ENCODE measurements at places on chromosomes 3 and 15.

DNA sequence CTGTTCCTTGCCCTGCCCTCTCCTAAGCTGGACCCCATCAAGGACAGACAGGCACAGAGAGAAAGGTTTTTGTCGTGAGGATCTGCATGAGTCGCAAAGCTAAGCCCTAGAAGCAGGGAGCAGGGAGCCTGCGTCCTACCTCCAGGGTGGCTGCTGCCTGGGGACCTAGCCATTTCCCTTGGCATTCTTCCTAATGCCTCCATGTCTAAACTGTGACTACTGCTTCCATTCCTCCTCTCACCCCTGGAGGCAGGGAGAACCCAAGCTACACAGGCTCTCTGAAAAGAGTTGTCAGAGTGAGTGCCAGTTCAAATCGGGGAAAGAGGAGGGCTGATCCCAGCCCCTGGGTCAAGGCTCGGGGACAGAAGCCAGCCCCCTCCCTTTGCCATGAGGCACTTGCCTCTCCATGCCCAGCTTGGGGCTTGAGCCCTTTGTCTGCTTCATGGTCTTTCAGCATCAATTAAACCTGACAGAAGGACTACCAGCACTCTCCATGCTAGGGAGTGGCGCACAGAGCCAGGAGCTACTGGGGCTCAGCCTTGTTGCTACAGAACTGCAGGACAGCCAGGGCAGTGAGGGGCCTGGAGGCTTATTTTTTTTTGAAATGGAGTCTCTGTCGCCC is 2.4 kb downstream of the GCHFR start:
- DNase-seq = no peak

- DNase-seq = no peak
Observed at GRCh38 chr15:63905131-63905530, 71.4 kb upstream of the HERC1 start.

DNA sequence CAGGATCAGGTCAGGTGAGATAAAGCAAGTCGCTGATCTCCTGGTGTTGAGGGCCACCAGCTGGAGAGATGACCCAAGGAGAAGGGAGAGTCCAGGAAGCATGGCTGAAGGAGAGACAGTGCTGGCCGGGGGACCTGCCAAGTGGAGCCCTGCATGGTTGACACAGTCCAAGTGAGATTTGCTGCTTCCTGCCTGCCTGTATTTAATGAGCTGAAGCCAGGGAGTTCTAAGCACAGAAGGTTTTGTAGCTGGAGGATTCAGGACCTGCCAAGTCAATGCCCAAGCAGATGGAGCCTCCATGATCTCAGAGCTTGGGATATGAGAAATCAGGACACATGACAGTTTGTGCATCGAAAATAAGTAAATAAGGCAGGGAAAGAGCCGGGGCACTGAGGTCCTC is 125.6 kb downstream of the SRGAP3 start:
- no peak for DNase-seq

GRCh38 chr15:62360332-62361097 is 195.4 kb upstream of the C2CD4B start:
- DNase-seq = no peak

DNA sequence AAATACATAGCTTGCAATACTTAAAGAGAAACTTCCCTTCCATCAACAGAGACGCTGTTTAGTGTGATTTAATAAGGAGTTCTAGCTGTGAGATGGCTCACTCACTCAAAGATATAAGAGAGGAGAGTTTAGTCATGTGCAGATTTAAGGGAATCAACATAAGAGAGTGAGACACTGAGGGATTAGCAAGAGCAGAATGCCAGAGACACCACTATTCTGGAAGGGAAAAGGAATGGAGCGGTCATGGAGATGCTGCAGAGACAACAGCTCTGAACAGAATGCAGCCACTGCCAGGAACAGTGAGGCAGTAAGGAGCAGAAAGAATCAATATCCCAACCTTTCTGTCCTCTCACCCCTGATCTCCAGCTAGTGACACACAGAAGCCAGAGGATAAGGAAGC is 248.8 kb downstream of the MBNL1 start:
- DNase-seq = no peak

DNA sequence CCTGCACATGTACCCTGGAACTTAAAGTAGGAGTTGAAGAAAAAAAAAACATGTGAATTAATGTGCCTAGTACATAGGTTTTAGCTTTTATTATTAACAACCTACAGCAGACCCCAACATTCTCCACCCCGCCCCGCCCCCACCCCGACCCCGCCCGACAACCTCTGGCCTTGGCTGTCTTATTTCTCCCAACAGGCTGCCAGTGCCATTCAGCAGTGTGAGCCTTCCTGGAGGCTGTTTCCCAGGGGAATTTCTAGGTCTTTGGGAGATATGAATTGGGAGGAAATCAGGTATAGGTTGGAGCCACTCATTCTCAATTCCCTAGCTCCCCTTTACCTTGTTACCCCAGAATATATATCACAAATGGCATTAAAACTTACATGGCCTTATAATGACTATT is 8.3 kb upstream of the MLF1 start:
- no peak for DNase-seq

DNA sequence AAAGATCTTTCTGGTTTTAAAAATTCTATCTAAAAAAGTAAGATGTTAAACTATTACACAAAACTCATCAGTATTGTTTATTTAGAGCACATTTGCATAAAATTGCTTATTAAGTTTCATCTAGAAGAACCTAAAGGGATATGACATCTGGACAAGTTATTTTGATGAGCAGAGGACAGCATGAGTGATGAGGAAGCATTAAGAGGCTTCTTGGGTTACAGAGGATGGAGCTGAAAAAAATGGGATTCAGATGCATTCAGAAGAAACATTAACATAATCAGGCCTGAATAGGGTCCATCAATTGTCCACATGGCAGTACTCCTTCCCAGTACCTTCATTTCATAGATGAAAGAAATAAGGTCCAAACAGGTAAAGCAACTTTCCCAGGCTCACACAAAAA is 41.6 kb downstream of the IMPG2 start:
- DNase-seq = no peak

- no peak for DNase-seq
Observed at GRCh38 chr3:78834910-78835309, 932.9 kb downstream of the ROBO1 start.
